ENCODE measurements at places on chromosomes 6 and 20.

GRCh38 chr6:13229205-13230085, 98.9 kb downstream of the TBC1D7 start:
- DNase-seq = peak; percentile 13

DNA sequence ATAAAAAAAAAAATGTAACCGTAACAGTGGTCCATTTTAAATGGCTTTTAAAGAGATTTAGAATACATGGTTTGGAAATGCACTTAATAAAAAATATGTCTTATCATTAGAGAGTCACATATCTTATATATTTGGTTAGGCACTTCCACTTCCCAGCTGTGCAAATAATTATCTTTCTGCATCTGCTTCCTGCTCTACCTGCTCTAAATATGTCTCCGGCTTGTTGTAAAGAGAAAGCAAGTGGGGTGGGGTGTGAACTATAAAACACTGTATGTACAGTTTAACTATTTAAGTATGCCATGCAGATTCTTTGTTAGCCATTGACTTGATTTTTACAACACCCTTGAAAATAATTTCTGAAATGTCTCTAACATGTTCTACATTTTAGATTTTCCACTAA, 106.3 kb downstream of the NKAIN2 start:
- DNase-seq = no peak

DNA sequence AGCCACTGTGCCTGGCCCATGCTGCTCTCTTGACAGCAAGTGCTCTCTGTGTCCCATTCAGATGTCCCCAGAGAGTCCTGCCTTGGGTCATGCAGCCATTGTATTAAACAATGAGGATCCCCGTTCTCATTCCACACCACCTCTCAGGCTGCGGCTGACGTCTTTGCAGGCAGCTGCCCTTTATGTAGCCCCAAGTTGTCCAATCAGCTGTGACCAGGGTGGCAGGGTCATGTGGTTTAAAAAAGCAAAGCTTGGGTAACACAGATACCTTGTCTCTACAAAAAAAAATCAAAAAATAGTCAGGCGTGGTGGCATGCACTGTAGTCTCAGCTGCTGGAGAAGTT, 13.2 kb downstream of the GCNT2 start:
- no peak for DNase-seq

- DNase-seq = no peak
These were observed 12.6 kb downstream of the SERPINB6 start for GRCh38 chr6:2958776-2959175.

DNA sequence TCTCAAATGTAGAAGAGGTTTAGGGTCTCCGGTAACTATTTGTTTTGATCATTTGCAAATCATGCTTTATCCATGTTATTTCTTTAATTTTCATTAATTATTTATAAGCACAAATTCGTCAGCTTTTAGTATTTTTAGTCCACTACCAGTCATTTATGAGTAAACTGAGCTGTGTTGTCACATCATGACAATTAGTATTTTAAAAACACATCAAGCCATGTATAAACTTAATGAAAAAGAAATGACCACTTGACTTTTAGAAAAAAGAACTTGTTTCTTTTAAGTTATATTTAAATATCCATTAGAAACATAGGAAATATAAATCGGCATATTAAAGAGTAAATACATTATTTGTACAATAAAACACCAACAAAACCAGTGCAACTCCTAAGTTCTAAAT, 2.8 kb downstream of the NKX2-4 start:
- DNase-seq = no peak

GRCh38 chr20:47585087-47585747, 83.5 kb downstream of the NCOA3 start:
- no peak for DNase-seq

DNA sequence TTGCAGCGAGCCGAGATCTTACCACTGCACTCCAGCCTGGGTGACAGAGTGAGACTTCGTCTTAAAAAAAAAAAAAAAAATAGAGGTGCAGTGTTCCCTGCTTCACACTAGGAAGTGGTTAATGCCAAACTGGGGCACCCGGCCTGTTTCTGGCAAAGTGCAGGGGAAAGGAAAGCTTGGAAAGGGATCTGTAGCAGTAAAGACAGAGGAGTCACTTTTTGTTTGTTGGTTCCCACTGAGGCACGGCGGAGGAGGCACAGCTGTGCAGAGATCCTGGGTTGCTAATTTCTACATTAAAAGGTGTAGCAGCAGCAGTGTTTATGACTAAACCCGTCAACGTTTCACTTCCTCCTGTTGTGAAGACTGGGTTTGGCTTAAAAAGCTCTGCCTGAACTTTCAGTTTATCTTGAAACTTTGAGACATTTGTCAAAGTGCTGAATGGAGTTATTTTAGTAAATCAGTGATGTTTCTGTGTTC, 125.6 kb downstream of the CARMIL1 start:
- no peak for DNase-seq

DNA sequence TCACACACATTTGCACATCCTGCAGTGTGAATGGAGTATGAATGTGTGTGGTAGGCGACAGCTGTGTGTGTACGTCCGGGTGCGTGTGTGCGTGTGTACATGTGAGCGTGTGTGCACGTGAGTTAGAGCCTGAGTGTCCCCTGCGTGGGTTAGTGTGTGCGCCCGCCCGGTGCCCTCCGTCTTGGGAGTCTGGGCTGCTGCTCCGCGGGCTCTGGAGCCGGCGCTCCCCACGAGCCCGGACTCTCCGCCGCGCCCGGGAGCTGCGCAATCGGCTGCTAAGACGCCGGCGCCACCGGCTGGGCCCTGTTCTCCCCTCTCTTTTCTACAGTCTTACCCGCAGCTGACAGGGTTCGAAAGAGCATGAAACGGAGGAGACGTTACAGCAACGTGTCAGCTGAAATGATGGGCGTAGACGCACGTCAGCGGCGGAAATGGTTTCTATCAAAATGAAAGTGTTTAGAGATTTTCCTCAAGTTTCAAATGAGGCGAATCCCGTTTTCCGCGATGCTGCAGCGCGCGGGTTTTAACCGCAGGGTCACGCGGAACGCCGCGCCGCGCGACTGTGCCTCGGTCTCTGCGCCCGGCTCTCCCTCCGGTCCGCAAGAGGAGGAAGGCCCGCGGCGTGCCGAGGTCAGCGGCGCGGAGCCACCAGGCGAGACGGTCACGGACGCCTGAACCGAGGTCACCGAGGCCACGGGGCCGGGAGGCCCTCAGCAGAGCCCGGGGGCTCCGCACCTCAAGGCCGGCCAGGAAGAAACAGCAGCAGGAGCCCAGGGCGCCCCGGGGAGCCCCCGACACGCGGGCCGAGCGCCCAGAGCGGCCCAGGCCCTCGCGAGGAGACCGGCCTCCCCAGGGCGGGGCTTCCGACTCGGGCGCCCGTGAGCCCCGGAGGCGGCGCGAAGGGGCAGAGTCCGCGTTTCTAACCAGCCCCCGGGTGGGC, 95.3 kb upstream of the BHLHE23 start:
- peak; percentile 46 for DNase-seq

DNA sequence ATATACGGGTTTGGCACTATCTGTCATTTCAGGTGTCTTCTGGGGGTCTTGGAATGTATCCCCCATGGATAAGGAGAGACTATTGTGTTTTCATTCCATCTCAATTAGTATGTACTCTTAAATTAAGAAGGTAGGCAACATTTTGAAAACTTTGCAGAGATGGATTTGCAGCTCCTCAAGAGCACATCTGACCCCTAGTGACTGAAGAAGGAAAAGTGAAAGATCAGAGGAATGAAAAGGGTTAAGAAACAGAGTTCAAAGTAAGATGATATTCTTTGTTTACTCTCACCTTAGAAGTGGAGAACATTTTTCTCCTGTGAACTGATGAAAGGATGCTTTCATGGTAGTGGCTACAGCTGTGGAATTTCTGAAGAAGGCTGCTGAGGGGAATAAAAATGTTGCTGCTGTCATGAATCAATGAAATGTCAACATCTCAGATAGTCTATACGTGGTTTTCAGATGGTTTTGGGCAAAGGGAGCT, 41.5 kb downstream of the SH3BGRL2 start:
- no peak for DNase-seq

- DNase-seq = no peak
These were observed 11.7 kb downstream of the SFT2D1 start for GRCh38 chr6:166330612-166331011.

GRCh38 chr6:168844821-168845609, 404.0 kb downstream of the SMOC2 start:
- no peak for DNase-seq

DNA sequence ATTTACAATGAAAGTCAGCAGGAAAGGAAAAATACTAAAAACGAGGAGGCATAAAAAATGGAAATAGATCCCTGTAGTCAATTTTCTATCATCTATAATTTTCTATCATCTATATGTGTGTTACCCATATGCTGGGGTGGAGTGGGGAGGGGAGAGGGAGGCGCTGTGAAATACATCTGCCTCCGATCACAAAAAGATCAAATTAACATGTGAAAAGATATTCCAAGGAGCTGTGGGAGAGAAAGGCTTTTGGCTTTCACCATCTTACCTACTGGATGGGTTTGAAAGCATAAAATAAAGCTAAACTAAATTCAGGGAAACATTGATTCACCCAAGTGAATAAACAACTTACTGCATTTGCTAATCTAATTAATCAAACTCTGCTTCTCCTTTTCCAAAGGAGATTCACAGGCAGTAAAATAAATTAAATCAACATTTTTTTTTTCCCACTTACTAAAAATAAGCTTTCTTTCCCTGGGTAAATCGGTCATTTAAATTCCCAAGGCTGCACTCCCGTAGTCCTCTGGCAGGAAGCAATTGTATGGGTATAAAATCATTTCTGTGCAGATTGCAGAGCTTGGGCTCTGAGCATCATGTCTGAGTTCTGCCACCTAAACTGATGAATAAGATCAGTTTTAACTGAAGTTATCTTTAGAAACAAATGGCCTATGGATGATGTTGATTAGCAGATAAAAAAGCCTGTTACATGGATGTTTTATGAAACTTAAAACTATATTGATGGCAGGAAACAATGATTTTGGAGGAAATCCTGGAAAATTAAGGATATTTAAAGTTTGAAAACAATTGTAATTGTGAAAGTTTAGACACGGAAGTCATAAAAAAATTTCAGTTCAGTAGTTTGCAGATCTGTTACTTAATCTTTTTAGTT, 147.9 kb downstream of the SOX4 start:
- DNase-seq = no peak

- peak; percentile 31 for DNase-seq
These were observed 757 bp upstream of the SAMD3 start for GRCh38 chr6:130223508-130223907.

- no peak for DNase-seq
These were observed 21.8 kb downstream of the FAM209B start for GRCh38 chr20:56554869-56555268.

DNA sequence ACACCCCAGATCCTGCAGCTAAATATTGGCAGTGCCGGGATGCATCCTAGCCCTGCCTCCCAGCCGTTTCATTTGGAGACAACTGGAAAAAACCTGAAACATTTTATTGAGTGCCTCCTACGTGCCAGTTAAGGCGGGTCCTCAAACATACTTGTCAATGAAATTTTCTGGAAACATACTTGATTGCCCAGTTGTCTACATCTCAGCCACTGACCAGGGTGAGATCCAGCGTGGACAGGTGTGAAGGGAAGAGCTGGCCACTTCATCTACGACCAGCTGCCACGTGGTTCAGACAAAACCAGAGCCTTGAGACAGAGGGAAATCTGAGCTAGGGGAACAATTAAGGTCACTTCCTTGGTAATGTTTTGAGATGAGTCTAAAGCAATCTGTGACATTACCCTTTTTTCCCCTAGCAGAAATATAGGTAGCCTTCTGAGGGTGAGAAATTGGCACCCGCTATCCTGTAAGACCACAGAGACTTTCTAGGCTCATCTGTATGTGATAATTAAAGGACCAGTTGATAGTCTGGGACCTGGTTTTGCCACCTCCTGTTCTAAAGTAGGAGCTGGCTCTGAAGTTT, 116.3 kb upstream of the MTHFD1L start:
- no peak for DNase-seq

DNA sequence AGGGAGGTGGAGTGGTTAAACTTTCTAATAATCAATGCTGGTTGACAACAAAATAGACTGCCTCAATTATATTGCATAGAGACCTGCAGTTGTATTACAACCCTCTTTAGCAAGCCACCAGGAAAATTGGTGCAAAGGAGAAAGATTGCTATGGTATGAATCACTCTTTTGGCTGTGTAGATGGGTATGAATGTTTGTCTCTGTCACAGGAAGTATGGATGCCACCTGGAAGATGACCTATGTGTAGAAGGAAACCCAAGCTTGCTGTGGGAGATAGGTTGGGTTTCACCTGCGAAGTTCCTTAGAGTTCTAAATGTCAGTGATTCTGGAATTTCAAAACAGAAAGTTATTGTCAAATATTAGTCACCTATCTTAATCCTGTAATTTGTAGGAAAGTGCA, 134.6 kb downstream of the SOBP start:
- no peak for DNase-seq

- DNase-seq = no peak
These were observed 268.4 kb downstream of the ADGRG6 start for GRCh38 chr6:142570221-142570671.

DNA sequence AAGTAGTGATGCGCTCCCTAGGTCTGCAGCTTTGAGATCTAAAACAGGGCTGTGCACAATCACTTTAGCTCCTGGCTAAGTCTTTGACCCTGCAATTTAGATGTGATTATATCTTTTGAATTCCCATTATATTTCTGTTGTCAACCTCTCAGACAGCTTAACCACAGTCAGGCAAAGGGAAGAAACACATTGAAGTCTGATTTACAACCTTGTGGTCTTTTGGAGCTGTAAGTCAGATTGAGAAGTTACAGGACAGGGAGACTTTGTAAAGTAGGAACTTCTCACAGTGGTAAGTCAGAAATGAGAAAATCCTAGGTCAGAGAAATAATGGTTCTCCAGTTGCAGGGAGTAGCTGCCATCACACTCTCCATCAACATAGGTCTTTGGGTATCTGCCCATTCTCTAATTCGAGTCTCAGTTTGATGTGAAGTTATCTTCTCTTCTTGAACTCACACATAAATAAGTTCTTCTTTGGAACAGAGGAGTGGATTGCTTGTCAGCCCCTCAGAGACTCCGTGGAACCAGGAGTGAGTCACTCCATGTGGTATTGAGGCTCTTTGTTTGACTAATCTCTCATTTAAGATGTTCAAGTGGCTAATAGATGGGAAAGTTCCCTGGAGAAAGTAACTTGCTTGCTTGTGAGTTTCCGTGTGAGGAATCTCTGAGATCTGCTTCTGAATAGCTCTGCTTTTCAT, 35.0 kb upstream of the SGK1 start:
- no peak for DNase-seq

- no peak for DNase-seq
These were observed 106.8 kb upstream of the HS3ST5 start for GRCh38 chr6:114449659-114450058.

DNA sequence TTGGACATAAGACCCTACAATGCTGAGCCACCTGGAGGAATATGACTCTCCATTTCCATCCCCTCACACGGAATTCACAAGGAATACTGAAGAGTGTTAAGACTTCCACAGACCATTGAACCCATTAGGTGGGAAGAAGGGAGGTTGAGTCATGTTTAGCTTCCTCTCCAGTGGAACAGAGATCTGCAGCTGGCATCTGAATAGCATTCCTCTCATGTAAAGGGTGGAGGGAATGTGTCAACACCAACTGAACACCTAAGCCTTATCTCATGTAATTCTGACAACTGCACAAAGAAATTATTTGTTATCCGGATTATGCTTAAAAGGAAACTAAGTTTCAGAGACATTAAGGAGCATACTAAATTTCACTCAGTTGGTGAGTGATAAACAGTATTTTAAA, 705.9 kb downstream of the MAFB start:
- DNase-seq = no peak

GRCh38 chr20:32779500-32780211, 17.5 kb downstream of the DNMT3B start:
- DNase-seq = no peak

All from stimulated activated CD8-positive, alpha-beta memory T cell treated with anti-CD3 and anti-CD28 coated beads, Interleukin-4, amount 100 ng/mL, for 4 hours (primary cell).